ENCODE measurements at places on chromosomes 2 and 18. TPM values are rescaled to one million over a fixed set of nuclear protein-coding genes. Genes with fewer than 3 reads are reported as not detected.

- peak; percentile 62 for DNase-seq
These were observed 33.2 kb downstream of the TOGARAM2 start for GRCh38 chr2:29014331-29014730.

IL1R2 gene
- 1.4 TPM for total RNA-seq

SERPINB11 gene
- not detected for total RNA-seq

DNA sequence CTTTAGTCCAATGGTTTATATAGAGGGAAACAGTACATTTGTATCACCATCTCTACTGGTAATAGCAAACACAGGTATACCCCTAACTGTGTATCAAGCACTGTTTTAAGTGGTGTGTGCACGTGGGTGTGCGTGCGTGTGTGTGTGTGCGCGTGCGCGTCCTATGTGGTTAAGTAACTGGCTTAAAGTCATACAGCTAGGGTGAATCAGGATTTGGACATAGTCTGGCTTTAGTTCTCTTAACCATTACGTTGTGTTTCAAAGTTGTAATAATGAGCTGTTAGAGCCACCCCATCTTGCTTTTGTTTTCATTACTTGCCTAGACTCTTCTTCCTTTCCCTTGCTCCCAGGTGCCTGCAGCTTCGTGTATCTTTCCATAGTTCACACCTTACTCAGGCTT, 2.1 kb downstream of the HADHB start:
- peak; percentile 55 for DNase-seq
